ENCODE measurements at places on chromosomes 4 and X. TPM values are rescaled to one million over a fixed set of nuclear protein-coding genes. Genes with fewer than 3 reads are reported as not detected.
A peak's percentile ranks its signal among the peaks of the same experiment; 100 is the strongest.

Gene LANCL3
- total RNA-seq, result 0.16 TPM

Gene RENBP
- total RNA-seq, result 15.8 TPM

Gene MAGEA1
- total RNA-seq, result not detected

Gene TCEAL5
- not detected for total RNA-seq

Gene C4orf17
- total RNA-seq, result not detected

Gene WDR44
- 10.2 TPM for total RNA-seq

Gene HTT
- total RNA-seq, result 56.5 TPM

Gene DCAF12L1
- total RNA-seq, result not detected

GRCh38 chrX:18873189-18873791 is 110.6 kb downstream of the PHKA2 start:
- H3K4me1 ChIP-seq, result peaks cover 8% of the 10 kb centered on the region
- peak; percentile 18 for DNase-seq
- no peaks in the 10 kb centered on the region for H3K36me3 ChIP-seq
- H3K4me3 ChIP-seq, result peak overlapping the region; percentile 32

DNA sequence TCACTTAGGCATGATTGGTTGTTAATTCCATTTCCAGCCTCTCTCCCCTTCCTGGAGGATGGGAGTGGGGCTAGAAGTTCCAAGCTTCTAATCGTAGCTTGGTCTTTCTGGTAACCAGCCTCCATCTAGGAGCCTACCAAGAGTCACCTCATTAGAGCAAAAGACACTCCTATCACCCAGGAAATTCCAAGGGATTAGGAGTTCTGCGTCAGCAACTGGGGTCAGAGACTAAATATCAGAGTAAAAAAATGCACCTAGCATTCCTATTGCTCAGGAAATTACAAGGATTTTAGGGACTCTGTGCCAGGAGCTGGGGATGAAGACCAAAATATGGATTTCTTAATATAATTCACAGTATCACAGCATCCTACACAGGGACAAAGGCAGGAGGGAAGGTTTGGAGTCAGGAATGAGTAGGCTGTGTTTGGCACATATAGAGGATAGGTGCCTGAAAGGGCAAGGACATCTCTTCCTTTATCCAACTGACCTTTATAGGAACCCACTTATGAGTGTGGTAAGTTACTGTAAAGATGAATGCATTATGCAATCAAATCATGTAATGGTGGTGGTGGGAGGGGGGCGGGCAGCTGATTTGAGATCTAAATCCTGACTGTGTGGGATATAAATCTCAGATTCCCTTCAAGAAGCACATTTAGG is 30.5 kb upstream of the LIMCH1 start:
- no peaks in the 10 kb centered on the region for H3K27me3 ChIP-seq
- H3K27ac ChIP-seq, result no peak overlapping the region
- no peak for DNase-seq
- no peak overlapping the region for H3K4me3 ChIP-seq

- H3K27me3 ChIP-seq, result no peaks in the 10 kb centered on the region
- H3K36me3 ChIP-seq, result no peaks in the 10 kb centered on the region
- no peak overlapping the region for H3K27ac ChIP-seq
- H3K4me1 ChIP-seq, result no peaks in the 10 kb centered on the region
- no peak overlapping the region for H3K4me3 ChIP-seq
These were observed 472.4 kb upstream of the NWD2 start for GRCh38 chr4:36772154-36772516.

DNA sequence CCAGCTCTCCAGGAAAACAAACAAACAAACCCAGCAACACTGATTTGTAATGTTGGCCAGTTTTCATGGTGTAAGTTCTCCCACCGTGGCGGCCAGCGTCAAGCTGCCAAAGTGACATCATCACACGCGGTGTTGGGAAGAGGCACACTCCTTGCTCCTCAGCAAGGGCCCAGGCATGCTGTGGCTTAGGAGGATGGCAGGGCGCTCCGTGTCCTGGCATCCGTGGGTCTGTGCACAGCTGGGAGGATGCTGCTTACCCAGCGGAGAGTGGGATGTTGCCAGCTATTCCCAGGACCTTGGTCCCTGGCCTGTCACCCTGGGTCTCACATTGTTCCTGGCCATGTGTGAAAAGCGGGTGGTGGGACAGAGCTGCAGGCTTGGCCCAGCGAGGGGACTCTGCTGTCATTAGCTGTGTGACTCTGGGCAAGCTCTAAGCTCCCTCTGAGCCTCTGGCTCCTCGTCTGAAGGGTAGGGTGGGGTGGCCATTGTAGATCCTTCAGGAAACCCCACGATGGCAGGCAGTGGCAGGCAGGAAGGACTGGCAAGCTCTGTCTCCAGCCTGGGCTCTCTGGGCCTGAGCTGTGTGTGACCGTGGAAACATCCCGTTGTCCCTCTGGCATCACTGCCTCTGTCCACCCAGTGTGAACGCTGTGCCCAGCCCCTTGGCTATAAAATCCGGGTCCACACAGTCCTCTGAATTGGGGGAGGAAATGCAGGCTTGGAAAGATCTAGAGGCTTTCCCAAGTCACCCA is 10.8 kb downstream of the PSAPL1 start:
- no peaks in the 10 kb centered on the region for H3K27me3 ChIP-seq
- H3K36me3 ChIP-seq, result no peaks in the 10 kb centered on the region
- DNase-seq, result no peak
- no peak overlapping the region for H3K4me3 ChIP-seq
- H3K27ac ChIP-seq, result no peak overlapping the region
- H3K4me1 ChIP-seq, result no peaks in the 10 kb centered on the region

- H3K27me3 ChIP-seq, result no peaks in the 10 kb centered on the region
- peaks cover 37% of the 10 kb centered on the region for H3K4me1 ChIP-seq
- H3K4me3 ChIP-seq, result no peak overlapping the region
- peak; percentile 65 for DNase-seq
These were observed 47.8 kb downstream of the NIPAL1 start for GRCh38 chr4:48064349-48064748.

DNA sequence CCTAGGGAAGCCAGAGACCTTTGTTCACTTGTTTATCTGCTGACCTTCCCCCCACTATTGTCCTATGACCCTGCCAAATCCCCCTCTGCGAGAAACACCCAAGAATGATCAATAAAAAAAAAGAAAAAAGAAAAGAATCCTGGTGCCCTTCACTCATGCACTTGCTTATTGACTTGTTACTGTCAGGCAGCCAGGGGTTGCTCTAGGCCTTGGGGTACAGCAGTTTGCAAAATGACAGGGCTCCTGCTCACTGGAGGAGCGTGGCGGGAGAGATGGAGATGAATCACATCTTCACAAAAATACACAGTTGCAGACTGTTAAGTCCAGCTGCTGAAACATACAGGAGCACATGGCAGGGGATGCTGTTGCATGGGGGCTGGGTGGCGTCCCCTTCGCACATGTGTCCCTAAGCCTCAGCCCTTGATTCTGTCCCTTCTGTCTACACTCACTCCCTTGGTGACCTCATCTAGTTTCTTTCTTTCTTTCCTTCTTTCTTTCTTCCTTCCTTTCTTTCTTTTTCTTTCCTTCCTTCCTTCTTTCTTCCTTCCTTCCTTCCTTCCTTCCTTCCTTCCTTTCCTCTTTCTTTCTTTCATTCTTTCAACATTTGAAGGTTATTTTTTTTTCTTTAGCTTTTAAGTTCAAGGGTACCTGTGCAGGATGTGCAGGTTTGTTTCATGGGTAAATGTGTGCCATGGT is 16.9 kb upstream of the TMEM271 start:
- no peak overlapping the region for H3K27ac ChIP-seq
- H3K4me1 ChIP-seq, result no peaks in the 10 kb centered on the region
- H3K36me3 ChIP-seq, result no peaks in the 10 kb centered on the region
- no peak overlapping the region for H3K4me3 ChIP-seq

- no peaks in the 10 kb centered on the region for H3K27me3 ChIP-seq
- H3K36me3 ChIP-seq, result peaks cover 3% of the 10 kb centered on the region
- peaks cover 38% of the 10 kb centered on the region for H3K4me1 ChIP-seq
- H3K27ac ChIP-seq, result no peak overlapping the region
These were observed 62.5 kb downstream of the ASB9 start for GRCh38 chrX:15207384-15207783.

DNA sequence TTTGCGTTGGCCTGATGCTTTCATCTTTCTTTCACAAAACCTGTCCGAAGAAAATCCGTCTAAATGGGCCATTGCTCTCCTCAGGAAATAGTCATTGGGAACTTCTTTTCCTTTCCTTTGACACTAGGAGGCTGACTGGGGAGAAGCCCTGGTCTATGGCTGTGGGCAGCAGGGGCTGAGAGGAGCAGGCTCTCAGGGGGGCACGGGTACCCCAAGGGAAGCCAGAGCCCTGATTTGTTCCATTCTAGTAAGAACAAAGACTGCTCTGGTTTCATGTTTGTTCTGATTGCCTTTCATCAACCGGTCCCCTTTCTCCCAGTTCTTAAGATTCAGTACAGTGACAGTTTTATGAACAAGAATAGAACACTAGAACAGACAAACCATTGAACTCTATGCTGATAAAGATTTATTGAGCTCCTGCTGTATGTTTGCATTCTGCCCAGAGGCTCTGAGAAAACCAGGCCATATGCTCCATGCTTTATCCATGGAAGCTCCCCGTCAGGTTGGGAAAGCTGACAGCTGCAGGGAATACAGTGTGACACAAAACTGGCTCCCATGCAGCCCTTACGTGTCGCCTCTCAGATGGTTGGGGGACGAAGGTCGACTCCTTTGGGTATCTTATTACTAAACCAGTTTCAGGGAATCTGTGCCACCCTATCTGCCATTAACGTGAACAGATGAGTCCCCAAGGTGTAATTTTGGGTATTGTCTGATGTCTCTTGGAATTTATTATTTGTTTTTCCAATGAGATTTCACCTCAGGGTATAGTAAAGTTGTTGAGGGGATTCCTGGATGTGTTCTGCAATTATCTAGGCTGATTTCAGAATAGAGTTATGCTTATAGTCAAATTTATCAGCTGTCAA is 72.4 kb upstream of the MSANTD1 start:
- no peak overlapping the region for H3K4me3 ChIP-seq
- no peak for DNase-seq
- H3K27ac ChIP-seq, result no peak overlapping the region

DNA sequence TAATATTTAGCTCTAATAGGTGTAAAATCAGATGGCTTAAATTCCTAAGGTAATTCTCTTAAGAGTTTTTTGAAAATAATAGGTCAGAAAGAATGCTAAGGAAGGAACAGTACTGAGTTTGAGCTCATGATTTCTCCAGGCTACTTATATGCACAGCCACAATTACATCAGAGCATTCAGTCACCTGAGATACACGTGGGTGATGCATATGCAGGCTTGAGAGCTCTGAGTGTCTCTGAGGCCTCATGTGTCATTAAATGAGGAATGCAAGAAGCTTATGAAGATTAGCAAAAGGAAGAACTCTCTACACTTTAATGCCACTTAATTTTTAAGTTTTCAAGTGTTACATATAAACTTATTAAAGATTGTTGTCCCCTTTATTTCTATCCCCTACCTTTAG is 124.0 kb upstream of the STIM2 start:
- H3K4me1 ChIP-seq, result peaks cover under 1% of the 10 kb centered on the region
- H3K4me3 ChIP-seq, result no peak overlapping the region
- peaks cover 2% of the 10 kb centered on the region for H3K36me3 ChIP-seq
- no peak for DNase-seq
- no peak overlapping the region for H3K27ac ChIP-seq
- H3K27me3 ChIP-seq, result no peaks in the 10 kb centered on the region

- H3K27me3 ChIP-seq, result no peaks in the 10 kb centered on the region
- DNase-seq, result no peak
- peaks cover 2% of the 10 kb centered on the region for H3K4me1 ChIP-seq
- peaks cover 10% of the 10 kb centered on the region for H3K36me3 ChIP-seq
- H3K27ac ChIP-seq, result no peak overlapping the region
These were observed 53.4 kb upstream of the ZCCHC13 start for GRCh38 chrX:74250574-74250973.

DNA sequence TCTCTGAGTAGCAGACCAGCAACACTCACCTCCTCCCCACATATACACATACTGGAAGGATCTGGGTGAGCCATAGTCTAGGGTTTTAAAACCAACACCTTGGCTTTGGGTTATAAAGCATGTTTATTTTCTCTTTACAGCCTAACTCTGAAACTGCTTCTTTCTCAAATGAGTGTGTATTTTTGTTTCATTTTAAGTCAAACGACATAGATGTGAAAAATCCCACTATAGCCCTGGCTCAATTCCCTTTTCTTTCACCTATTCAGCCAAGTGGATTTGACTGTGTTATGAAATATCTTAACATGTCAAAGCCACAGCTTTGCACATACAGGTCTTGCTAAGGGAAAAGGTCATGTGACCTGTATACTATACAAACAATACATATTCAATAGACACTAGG is 13.8 kb downstream of the NEXMIF start:
- H3K4me3 ChIP-seq, result no peak overlapping the region
- no peak for DNase-seq
- no peaks in the 10 kb centered on the region for H3K4me1 ChIP-seq
- H3K27ac ChIP-seq, result no peak overlapping the region

DNA sequence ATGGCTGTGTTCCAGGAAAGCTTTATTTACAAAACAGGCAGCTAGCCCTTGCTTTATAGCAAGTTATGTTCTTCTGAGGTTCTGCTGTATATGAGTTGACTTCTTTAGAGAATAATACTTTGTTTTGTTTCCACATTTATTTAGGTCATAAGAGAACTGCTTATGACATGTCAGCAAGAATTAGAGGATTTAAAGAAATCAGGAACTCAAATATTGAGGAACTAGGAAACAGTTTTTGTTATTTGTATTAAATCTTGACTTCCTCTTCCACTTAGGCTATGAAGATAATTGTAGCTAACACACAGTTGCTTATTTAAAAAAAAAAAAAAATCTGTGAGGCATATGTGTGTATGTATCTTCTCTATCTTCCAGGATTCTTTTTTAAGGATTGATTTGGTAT is 14.3 kb downstream of the ZRSR2 start:
- no peak for DNase-seq
- no peak overlapping the region for H3K4me3 ChIP-seq
- H3K27ac ChIP-seq, result no peak overlapping the region
- H3K36me3 ChIP-seq, result peaks cover 13% of the 10 kb centered on the region

GRCh38 chrX:103792916-103793544 is 16.4 kb downstream of the PLP1 start:
- no peak overlapping the region for H3K27ac ChIP-seq
- H3K4me3 ChIP-seq, result no peak overlapping the region
- no peaks in the 10 kb centered on the region for H3K36me3 ChIP-seq
- DNase-seq, result no peak

DNA sequence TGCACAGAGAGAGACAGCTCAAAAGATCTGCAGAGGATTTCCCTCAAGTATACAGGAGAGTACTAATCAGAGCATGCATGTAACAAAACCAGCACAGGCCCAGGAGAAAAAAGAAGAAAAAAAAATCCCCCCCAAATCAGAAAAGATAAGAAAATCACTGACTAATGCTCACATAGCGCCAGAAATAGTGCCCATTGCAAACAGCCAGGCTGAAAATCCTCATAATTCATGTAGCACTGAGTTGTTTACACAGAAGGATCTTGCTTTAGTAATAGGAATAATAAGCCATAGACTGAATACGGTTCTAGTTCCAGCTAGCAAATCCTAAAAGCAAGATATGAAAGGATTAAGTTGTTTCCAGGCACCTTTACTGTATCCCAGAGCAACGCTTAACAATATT is 51.8 kb upstream of the MAGEC2 start:
- no peaks in the 10 kb centered on the region for H3K4me1 ChIP-seq
- H3K27ac ChIP-seq, result no peak overlapping the region
- no peak for DNase-seq
- no peaks in the 10 kb centered on the region for H3K27me3 ChIP-seq
- H3K4me3 ChIP-seq, result no peak overlapping the region
- H3K36me3 ChIP-seq, result no peaks in the 10 kb centered on the region

GRCh38 chrX:3940000-3940610 is 226.7 kb upstream of the PRKX start:
- no peaks in the 10 kb centered on the region for H3K36me3 ChIP-seq
- no peak overlapping the region for H3K4me3 ChIP-seq
- H3K4me1 ChIP-seq, result no peaks in the 10 kb centered on the region
- H3K27ac ChIP-seq, result no peak overlapping the region
- H3K27me3 ChIP-seq, result peaks cover 4% of the 10 kb centered on the region

- H3K27me3 ChIP-seq, result no peaks in the 10 kb centered on the region
- no peak overlapping the region for H3K27ac ChIP-seq
- DNase-seq, result no peak
- H3K36me3 ChIP-seq, result no peaks in the 10 kb centered on the region
- H3K4me3 ChIP-seq, result no peak overlapping the region
These were observed 215.9 kb downstream of the MID1 start for GRCh38 chrX:10404436-10404835.

Measured in activated CD8-positive, alpha-beta T cell treated with anti-CD3 and anti-CD28 coated beads for 36 hours (primary cell).